ENCODE measurements at places on chromosomes 3 and 15. TPM values are rescaled to one million over a fixed set of nuclear protein-coding genes. Genes with fewer than 3 reads are reported as not detected.

Gene RPL14
- total RNA-seq = 454 TPM

Gene RAB5A
- 73.4 TPM for total RNA-seq

Gene PODXL2
- total RNA-seq = 1.1 TPM

Gene ZNF619
- total RNA-seq = 9.7 TPM

Gene SLC28A1
- total RNA-seq = not detected

Gene TEX55
- not detected for total RNA-seq

Gene INO80
- total RNA-seq = 24.4 TPM

Gene TGM5
- 0.22 TPM for total RNA-seq

Gene AEN
- 33.7 TPM for total RNA-seq

Gene CD200
- not detected for total RNA-seq

Gene CA12
- 140 TPM for total RNA-seq
